ENCODE measurements at places on chromosomes 3 and 15. TPM values are rescaled to one million over a fixed set of nuclear protein-coding genes. Genes with fewer than 3 reads are reported as not detected.

GRCh38 chr3:122986693-122987179, 40.8 kb downstream of the SEMA5B start:
- H3K36me3 ChIP-seq: no peaks in the 10 kb centered on the region
- no peak overlapping the region for H3K4me3 ChIP-seq
- no peak overlapping the region for H3K27ac ChIP-seq
- H3K27me3 ChIP-seq: peaks cover 86% of the 10 kb centered on the region

GRCh38 chr15:62059816-62060112, 483 bp downstream of the VPS13C start:
- DNase-seq: peak; percentile 36
- peak overlapping the region; percentile 72 for H3K4me3 ChIP-seq
- no peaks in the 10 kb centered on the region for H3K36me3 ChIP-seq
- peak overlapping the region; percentile 67 for H3K27ac ChIP-seq
- H3K4me1 ChIP-seq: peaks cover 12% of the 10 kb centered on the region
- H3K27me3 ChIP-seq: peaks cover 13% of the 10 kb centered on the region

DNA sequence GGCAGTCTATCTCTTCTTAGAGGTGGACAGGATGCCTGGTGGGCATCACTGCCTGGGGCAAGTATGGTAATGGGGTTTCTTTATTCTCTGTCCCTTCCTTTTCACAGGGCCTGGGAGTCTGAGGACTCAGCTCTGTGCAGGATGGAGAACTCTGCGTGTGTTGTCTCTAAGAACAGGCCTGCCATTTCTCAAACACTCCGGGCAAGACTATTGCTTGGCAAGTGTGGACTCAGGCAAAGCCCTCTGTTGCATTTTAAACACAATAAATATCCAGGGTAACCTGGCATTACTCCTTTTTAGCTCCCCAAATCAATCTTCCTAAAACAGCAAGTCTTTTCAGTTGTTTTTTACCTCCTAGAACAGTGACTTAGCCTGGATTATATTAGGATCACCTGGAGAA, 185.1 kb upstream of the ROPN1 start:
- no peaks in the 10 kb centered on the region for H3K4me1 ChIP-seq
- H3K36me3 ChIP-seq: no peaks in the 10 kb centered on the region
- DNase-seq: no peak
- no peak overlapping the region for H3K27ac ChIP-seq
- no peak overlapping the region for H3K4me3 ChIP-seq

GRCh38 chr3:85890043-85890555, 931.3 kb downstream of the CADM2 start:
- no peaks in the 10 kb centered on the region for H3K27me3 ChIP-seq
- H3K4me1 ChIP-seq: no peaks in the 10 kb centered on the region
- no peaks in the 10 kb centered on the region for H3K36me3 ChIP-seq
- no peak overlapping the region for H3K4me3 ChIP-seq

- H3K27ac ChIP-seq: peak overlapping the region; percentile 12
- no peak overlapping the region for H3K4me3 ChIP-seq
- H3K36me3 ChIP-seq: no peaks in the 10 kb centered on the region
- H3K27me3 ChIP-seq: no peaks in the 10 kb centered on the region
These were observed 193.3 kb upstream of the TTC14 start for GRCh38 chr3:180408654-180409053.

GRCh38 chr15:92904722-92905571, 4.8 kb downstream of the CHD2 start:
- DNase-seq: no peak
- H3K4me1 ChIP-seq: peaks cover 48% of the 10 kb centered on the region
- H3K4me3 ChIP-seq: peak overlapping the region; percentile 69

DNA sequence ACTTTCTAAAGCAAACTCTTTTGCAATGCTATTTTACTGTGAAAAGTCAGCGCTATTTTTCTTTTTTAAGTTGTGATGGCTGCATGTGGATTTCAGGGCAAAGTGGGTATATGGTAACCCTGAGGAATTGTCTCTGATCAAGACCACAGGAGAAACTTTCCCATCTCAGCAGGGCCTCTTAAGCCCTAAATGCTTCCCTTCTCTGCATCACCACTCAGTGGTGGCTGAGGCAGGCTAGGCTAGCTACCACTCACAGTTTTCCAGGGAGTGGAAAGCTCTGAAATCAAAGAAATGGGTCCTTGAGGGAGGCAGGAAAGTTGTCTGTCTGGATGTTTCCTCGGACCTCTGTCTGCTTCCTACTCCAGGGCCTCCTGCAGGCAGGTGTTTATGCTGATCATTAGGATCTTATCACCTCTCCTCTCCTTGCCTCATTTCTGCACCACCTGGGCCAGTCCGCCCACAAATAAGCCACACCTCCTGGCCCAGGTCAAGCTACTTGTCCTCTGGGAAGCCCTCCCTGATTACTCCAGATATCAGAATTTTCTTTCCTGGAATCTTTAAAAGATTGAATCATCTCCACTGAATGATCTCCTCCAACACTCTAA, 37.0 kb downstream of the CEMIP start:
- H3K27ac ChIP-seq: no peak overlapping the region
- no peak overlapping the region for H3K4me3 ChIP-seq
- H3K4me1 ChIP-seq: no peaks in the 10 kb centered on the region
- DNase-seq: no peak
- H3K27me3 ChIP-seq: no peaks in the 10 kb centered on the region
- no peaks in the 10 kb centered on the region for H3K36me3 ChIP-seq

DNA sequence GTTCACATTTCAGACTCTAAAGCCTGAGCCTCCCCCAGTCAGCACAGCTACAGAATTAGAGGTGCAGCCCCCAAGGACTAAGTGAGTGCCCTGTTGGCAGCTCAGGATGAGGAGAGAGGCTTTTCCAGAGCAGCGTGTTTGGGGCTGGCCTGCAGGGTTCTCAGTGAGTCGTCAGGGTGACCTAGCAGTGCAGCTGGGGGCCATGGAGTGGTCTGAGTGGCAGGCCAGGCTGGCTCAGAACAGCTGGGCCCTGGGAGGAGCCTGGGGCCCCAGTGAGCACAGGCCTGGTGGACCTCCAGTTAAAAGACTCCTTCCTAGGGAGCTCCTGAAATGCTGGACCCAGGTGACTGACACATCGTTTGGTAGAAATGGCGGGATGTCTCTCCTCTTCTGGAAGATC, 108.3 kb downstream of the SLC49A4 start:
- H3K4me3 ChIP-seq: no peak overlapping the region
- H3K27me3 ChIP-seq: peaks cover 11% of the 10 kb centered on the region
- no peak overlapping the region for H3K27ac ChIP-seq
- no peak for DNase-seq
- no peaks in the 10 kb centered on the region for H3K4me1 ChIP-seq

DNA sequence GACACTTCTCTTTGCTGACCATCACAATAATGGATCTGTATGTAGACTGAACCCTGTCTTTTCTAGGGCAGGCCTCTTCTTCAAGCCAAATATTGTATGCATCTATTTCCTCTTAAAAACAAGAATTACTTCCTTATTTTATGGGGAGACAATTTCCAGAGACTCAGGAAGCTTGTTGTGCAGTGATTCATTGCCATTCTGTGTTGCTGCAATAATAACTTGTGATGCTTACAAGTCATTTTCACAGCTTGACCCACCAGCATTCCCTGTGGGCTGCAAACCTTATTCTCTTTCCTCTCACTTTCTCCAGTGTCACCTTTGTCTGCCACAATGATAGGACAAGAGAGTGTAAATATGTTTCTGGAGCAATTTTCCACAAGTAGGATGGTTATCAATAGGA, 276.7 kb upstream of the SGO1 start:
- DNase-seq: no peak
- H3K4me1 ChIP-seq: no peaks in the 10 kb centered on the region
- H3K27me3 ChIP-seq: no peaks in the 10 kb centered on the region

DNA sequence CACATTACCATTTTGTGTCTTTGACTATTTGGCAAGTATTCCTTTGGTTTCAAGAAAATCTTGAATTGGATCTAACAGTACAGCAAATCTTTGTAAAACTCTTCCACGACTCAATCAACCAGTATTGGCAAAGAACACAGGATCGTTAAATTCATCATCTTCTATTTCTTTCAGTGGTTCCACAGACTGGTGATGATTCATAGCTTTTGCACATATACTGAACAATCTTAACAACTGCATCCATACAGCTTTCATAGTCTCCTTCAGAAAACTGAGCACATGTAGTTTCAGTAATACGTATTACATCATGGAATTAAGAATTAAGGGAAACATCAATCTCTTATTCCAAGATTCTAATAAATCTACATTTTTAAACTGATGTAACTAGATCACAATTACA, 91.6 kb upstream of the LIPC start:
- H3K27ac ChIP-seq: no peak overlapping the region
- H3K27me3 ChIP-seq: no peaks in the 10 kb centered on the region
- no peaks in the 10 kb centered on the region for H3K36me3 ChIP-seq
- peak; percentile 37 for DNase-seq

DNA sequence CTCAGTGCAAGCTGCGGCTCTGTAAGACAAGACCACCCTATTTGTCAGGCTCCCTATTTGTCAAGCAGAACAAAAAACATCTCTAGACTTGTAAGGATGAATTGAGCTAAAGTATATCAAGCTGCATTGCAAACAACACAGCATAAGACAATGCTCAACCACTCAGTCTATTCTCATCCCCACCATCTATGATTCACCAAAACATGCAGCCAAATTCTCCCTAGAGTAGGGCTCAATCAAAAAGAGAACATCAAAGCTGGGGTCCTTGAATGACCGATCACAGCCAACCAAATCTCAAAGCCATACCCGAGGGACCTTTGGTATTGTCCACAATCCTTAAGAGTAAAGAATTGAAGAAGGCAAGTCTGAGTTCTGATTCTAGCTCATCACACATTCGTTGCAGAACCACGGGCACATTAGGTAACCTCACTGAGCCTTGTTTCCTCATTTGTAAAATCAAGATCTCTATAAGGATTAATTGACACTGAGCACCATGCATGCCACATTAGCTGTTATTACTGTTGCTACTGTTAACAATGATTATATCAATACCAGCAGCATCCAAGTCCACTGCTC, 31.2 kb downstream of the RFTN1 start:
- no peaks in the 10 kb centered on the region for H3K36me3 ChIP-seq
- DNase-seq: no peak
- H3K4me1 ChIP-seq: peaks cover 73% of the 10 kb centered on the region
- H3K4me3 ChIP-seq: no peak overlapping the region
- H3K27me3 ChIP-seq: no peaks in the 10 kb centered on the region

DNA sequence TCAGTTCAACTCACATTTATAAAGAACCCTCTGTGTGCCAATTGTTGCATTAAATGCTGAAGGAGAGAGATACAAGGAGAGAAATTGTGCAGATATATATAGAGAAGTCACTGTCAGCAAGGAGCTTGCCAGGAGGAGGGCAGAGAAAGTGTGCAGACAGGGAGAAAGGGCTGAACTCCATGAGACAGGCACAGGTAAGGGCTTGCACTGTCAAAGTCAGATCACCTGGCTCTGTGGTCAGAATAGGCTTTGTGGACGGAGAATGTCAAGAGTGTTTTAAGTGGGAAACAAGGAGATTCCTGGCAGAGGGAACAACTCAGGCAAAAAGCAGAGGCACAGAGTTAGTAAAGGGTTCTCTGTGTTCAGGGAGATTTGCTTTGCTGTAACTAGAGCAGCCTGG, 303.0 kb upstream of the TPRG1 start:
- H3K27ac ChIP-seq: no peak overlapping the region
- H3K27me3 ChIP-seq: no peaks in the 10 kb centered on the region
- H3K4me3 ChIP-seq: no peak overlapping the region
- no peak for DNase-seq
- peaks cover 5% of the 10 kb centered on the region for H3K4me1 ChIP-seq
- H3K36me3 ChIP-seq: peaks cover 22% of the 10 kb centered on the region

- no peak overlapping the region for H3K27ac ChIP-seq
- no peaks in the 10 kb centered on the region for H3K4me1 ChIP-seq
- H3K27me3 ChIP-seq: peaks cover 16% of the 10 kb centered on the region
- no peak overlapping the region for H3K4me3 ChIP-seq
- DNase-seq: no peak
These were observed 175.0 kb downstream of the RPLP1 start for GRCh38 chr15:69627548-69628158.

DNA sequence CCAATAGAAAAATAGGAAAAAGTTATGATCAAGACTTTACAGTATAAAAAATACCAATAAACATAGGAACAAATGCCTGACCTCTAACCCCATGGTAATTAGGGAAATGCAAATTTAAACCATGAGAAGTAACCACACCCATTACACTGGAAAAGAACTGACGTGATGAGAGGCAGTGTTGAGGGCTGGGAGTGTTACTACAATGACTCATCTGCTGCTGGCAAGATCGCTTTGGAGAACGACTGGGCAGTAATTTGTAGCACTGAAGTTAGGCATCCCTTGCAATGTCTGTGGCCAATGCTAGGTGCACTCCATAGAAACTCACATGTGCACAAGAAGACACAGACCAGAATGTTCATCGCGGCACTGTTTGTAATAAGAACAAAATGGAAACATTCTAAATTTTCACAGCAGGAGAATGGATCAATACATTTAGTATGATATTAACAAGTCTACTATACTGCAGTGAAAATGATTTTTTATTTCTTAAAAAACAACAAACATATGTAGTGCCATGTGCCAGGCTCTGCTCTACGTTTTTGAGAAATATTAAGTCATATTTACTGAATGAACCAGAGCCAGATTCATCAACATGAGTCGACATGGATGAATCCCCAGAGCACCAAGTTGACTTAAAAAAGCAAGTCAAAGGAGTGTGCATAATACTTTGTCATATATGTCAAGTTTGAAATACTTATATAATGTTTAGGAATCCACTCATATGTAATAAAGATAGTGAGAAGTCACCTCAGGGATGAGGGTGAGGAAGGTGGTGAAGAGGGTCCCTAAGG, 37.6 kb upstream of the EPHB3 start:
- H3K36me3 ChIP-seq: no peaks in the 10 kb centered on the region
- H3K27me3 ChIP-seq: peaks cover 35% of the 10 kb centered on the region
- H3K4me3 ChIP-seq: no peak overlapping the region
- no peak overlapping the region for H3K27ac ChIP-seq
- peak; percentile 67 for DNase-seq
- H3K4me1 ChIP-seq: peaks cover 19% of the 10 kb centered on the region

DNA sequence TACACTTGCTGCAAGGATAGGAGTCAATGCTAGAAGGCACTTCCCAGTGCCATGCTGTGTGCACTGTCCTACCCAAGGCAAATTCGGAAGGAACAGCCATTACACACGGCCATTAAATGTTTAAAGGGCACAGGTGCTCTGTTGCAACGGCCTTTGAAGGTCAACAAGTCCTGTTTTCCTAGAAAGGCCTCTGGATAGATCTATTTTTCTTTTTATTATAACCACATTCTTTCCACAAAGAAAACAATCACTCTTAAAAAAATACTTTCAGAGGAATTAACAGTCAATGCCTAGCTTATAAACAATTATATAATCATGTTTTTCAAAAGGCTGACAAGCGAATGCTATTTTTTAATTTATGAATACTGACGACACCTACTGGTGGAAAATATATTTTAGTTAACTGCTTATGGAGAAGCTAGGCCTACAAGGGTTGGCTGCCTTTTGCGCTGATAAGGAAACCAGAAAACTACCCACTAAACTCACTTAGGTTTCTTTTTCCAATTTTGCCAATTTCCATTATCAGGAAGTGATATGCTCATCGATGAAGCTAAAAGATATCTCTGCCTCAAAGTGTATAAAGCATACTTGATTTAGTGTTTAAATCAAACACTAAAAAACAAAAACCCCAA, 2.4 kb downstream of the ARHGEF3 start:
- no peaks in the 10 kb centered on the region for H3K36me3 ChIP-seq
- DNase-seq: peak; percentile 39
- no peak overlapping the region for H3K4me3 ChIP-seq
- no peaks in the 10 kb centered on the region for H3K27me3 ChIP-seq
- H3K27ac ChIP-seq: no peak overlapping the region

- no peaks in the 10 kb centered on the region for H3K36me3 ChIP-seq
- H3K4me1 ChIP-seq: no peaks in the 10 kb centered on the region
- DNase-seq: peak; percentile 83
- H3K27ac ChIP-seq: no peak overlapping the region
These were observed 66.5 kb upstream of the BCL6 start for GRCh38 chr3:187811585-187812250.

Gene ITIH1
- not detected for total RNA-seq

Gene CCDC39
- total RNA-seq: not detected

Gene CD200
- total RNA-seq: 11.1 TPM
